ENCODE measurements at places on chromosomes 4 and X. TPM values are rescaled to one million over a fixed set of nuclear protein-coding genes. Genes with fewer than 3 reads are reported as not detected.

Gene MRFAP1L1
- 60.4 TPM for total RNA-seq

Gene IRS4
- not detected for total RNA-seq

Gene MAGEA12
- total RNA-seq: not detected

Gene SGCB
- total RNA-seq: 4.1 TPM

Gene SPINK2
- 0.28 TPM for total RNA-seq

Gene ALG13
- total RNA-seq: 41.4 TPM

Gene TLR10
- total RNA-seq: under 0.01 TPM

Gene PRDM8
- 0.36 TPM for total RNA-seq

Gene GPR34
- total RNA-seq: not detected

Gene POLN
- 1.4 TPM for total RNA-seq

Gene FRMPD4
- total RNA-seq: under 0.01 TPM

Gene TREX2
- total RNA-seq: 0.64 TPM

Gene GAB1
- 23.0 TPM for total RNA-seq

Gene ZCCHC18
- total RNA-seq: not detected

Gene RASGEF1B
- 5.6 TPM for total RNA-seq

Gene PRKG2
- 5.1 TPM for total RNA-seq

Gene PRR32
- not detected for total RNA-seq

Gene TDO2
- total RNA-seq: under 0.01 TPM

Gene RHOXF2B
- total RNA-seq: not detected

Gene ADH1B
- not detected for total RNA-seq

Gene MAGEE2
- not detected for total RNA-seq

Gene COL25A1
- total RNA-seq: not detected

Gene SORCS2
- total RNA-seq: under 0.01 TPM

Gene TMEM192
- 13.7 TPM for total RNA-seq

Gene GAGE1
- not detected for total RNA-seq

Gene GIMD1
- total RNA-seq: not detected

Gene TRAM1L1
- total RNA-seq: 1.3 TPM

Gene USP27X
- total RNA-seq: 1.7 TPM

Gene KIT
- 0.07 TPM for total RNA-seq

Gene NUDT10
- 0.34 TPM for total RNA-seq

Gene BEX4
- total RNA-seq: 24.9 TPM

Gene MAGEA2B
- total RNA-seq: not detected

Gene OFD1
- total RNA-seq: 14.7 TPM

Gene IGSF1
- not detected for total RNA-seq

Gene IL3RA
- not detected for total RNA-seq

Gene GPRASP3
- total RNA-seq: 5.2 TPM

Gene CT45A10
- total RNA-seq: not detected
